A673 (cell line): ENCODE measurements at places on chromosomes 5 and 9. TPM values are rescaled to one million over a fixed set of nuclear protein-coding genes. Genes with fewer than 3 reads are reported as not detected.

DNA sequence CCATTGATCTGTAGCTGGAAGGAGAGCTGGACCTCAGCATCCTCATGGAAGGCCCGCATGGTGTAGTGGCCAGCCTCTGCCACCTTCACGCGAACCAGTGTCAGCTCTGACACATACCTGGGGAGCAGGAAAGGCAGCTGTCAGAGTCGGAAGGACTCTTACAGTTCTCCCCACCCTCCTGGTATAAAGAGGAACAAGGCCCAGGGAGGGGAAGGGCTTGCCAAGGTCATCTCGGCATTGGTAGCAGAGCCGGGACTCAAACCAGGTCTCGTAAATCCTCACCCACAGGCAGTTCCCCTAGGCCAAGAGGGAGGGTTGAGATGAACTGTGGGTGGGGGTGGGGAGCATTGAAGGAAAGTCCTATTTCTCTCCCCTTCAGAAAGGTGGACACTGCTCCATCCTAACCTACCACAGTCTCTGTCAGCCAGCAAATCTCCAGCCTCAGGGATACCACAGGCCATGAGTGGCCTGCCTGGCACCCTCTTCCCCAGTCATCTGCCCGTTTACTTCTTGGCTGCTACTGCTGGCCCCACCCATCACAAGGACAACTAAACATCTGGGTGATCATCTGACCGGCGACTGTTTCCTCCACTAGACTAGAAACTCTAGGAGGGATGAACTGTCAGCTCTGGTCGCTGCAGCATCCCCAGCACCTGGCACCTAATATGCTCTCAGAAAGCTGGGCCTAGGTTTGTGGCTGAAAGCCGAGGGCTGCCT lies 23.5 kb downstream of the PDGFRB start:
- H3K4me3 ChIP-seq = no peak overlapping the region
- H3K4me1 ChIP-seq = peaks cover 1% of the 10 kb centered on the region
- H3K27ac ChIP-seq = no peak overlapping the region
- H3K36me3 ChIP-seq = peaks cover 11% of the 10 kb centered on the region

- no peaks in the 10 kb centered on the region for H3K36me3 ChIP-seq
- H3K27ac ChIP-seq = no peak overlapping the region
- no peak overlapping the region for H3K4me3 ChIP-seq
- no peaks in the 10 kb centered on the region for H3K27me3 ChIP-seq
- no peaks in the 10 kb centered on the region for H3K4me1 ChIP-seq
- DNase-seq = peak; percentile 4
Measured at GRCh38 chr9:20914556-20914955, 116.9 kb downstream of the HACD4 start.

GRCh38 chr5:146399481-146399880 lies 47.7 kb upstream of the TCERG1 start:
- no peak overlapping the region for H3K4me3 ChIP-seq
- H3K4me1 ChIP-seq = no peaks in the 10 kb centered on the region
- H3K27ac ChIP-seq = no peak overlapping the region
- no peaks in the 10 kb centered on the region for H3K36me3 ChIP-seq
- peaks cover 5% of the 10 kb centered on the region for H3K27me3 ChIP-seq

GRCh38 chr5:1515921-1516571 lies 7.7 kb downstream of the LPCAT1 start:
- H3K36me3 ChIP-seq = peaks cover 18% of the 10 kb centered on the region
- H3K27ac ChIP-seq = peak overlapping the region; percentile 56
- H3K4me1 ChIP-seq = peaks cover 6% of the 10 kb centered on the region

THOC3 gene
- 63.0 and 67.0 TPM in 2 replicates for total RNA-seq

GRCh38 chr9:104027295-104027694 lies 66.8 kb upstream of the SMC2 start:
- no peaks in the 10 kb centered on the region for H3K27me3 ChIP-seq
- no peak overlapping the region for H3K4me3 ChIP-seq
- no peaks in the 10 kb centered on the region for H3K36me3 ChIP-seq
- DNase-seq = no peak
- no peaks in the 10 kb centered on the region for H3K4me1 ChIP-seq

FGF18 gene
- 0.90 and 1.3 TPM in 2 replicates for total RNA-seq

DENND1A gene
- 12.0 and 16.7 TPM in 2 replicates for total RNA-seq

DNA sequence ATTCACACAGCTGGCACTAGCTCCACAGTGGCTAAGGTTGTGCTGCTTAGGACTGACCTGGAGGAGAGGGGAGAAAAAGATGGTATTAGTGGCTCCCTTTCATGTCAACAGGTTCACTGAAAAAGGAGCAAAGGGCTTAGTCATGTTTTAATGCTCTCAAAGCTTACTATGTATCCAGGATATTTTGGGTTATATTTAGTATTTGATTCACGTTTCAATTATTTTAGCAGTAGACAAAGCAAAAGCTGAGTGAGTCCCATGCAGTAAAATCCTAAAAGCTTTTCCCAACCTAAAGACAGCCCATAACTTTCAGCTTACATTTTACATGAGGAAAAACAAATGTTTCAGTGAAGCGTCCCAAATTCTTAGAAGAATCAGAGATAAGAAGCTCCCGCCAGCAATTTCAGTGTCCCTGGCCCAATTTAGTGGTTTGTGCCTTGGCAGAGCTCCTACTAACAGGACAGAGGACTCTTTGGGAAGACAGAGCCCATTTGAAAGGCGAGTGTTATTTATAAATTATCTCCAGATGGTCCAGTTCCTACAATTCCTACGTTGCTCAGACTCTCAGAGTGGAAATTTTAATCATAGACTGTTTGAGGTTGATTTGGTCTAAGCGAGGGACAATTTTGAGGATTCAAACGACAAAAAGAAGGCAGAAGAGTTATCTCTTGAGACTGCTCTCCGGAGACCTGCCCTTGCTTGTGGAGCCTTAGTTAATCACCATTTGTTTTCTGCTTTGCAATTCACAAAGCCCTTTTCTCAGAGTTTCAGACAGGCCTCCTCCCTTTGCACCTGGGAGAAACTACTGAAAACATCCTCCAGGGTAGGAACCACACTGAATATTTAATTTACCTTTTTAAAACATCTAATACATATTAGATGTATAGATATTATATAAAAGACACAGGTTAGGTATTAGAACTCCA lies 225.0 kb upstream of the ANKRD55 start:
- no peaks in the 10 kb centered on the region for H3K27me3 ChIP-seq
- H3K4me3 ChIP-seq = no peak overlapping the region
- no peak overlapping the region for H3K27ac ChIP-seq
- DNase-seq = no peak
- no peaks in the 10 kb centered on the region for H3K4me1 ChIP-seq
- no peaks in the 10 kb centered on the region for H3K36me3 ChIP-seq

FAM221B gene
- total RNA-seq = not detected in 2 replicates

GRCh38 chr5:156380848-156381247 lies 53.9 kb downstream of the SGCD start:
- H3K4me3 ChIP-seq = no peak overlapping the region
- no peaks in the 10 kb centered on the region for H3K4me1 ChIP-seq
- no peak overlapping the region for H3K27ac ChIP-seq
- no peak for DNase-seq
- no peaks in the 10 kb centered on the region for H3K27me3 ChIP-seq

DNA sequence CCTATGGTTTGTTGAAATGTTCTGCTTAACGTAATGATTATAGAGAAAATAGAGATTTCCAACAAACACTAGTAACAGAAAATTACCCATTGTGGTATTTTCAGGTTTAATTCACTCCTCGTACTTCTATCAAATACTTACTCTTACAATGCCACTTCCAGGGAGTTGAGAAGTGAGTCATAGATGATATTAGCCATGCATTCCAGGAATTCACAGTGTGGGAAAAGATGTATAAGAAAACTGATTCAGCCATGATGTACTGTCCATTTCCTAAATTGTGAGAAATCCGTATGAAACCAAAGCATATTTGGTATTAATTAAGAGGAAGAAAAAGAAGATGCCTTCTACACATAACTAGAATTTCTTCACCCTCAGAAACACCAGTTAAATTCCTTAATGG lies 1854.6 kb upstream of the WWC1 start:
- DNase-seq = peak; percentile 4
- H3K4me3 ChIP-seq = no peak overlapping the region
- no peak overlapping the region for H3K27ac ChIP-seq
- H3K4me1 ChIP-seq = no peaks in the 10 kb centered on the region
- no peaks in the 10 kb centered on the region for H3K27me3 ChIP-seq
- no peaks in the 10 kb centered on the region for H3K36me3 ChIP-seq

PCDHGC3 gene
- total RNA-seq = 103 and 112 TPM in 2 replicates

DNA sequence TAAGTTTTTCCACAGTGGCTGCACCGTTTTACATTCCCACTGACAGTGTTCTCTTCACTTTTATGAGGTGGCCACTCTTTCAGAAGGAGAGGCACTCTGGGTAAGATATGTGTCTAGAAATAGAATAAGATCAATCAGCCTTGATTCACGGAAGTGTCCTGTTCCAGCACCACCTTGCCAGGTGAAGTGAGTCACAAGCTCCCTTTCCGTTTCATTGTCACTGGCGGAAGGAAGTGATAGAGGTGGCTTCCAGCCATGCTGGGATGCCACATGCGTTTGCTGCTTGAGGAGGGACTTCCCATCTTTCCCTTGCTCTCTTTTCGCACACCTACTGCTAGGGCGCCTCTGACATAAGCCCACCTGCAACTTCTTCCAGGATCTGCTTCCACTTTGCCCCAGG lies 217.1 kb downstream of the PIK3R1 start:
- H3K4me3 ChIP-seq = no peak overlapping the region
- no peaks in the 10 kb centered on the region for H3K36me3 ChIP-seq
- H3K4me1 ChIP-seq = peaks cover 6% of the 10 kb centered on the region
- DNase-seq = no peak
- no peaks in the 10 kb centered on the region for H3K27me3 ChIP-seq

GRCh38 chr5:57524348-57525060 lies 41.9 kb upstream of the ACTBL2 start:
- no peak overlapping the region for H3K4me3 ChIP-seq
- DNase-seq = no peak
- H3K36me3 ChIP-seq = no peaks in the 10 kb centered on the region
- H3K4me1 ChIP-seq = no peaks in the 10 kb centered on the region
- no peak overlapping the region for H3K27ac ChIP-seq

TNC gene
- total RNA-seq = 202 and 206 TPM in 2 replicates

- no peaks in the 10 kb centered on the region for H3K27me3 ChIP-seq
- H3K36me3 ChIP-seq = peaks cover 11% of the 10 kb centered on the region
- peak overlapping the region; percentile 87 for H3K27ac ChIP-seq
- H3K4me1 ChIP-seq = no peaks in the 10 kb centered on the region
Measured at GRCh38 chr5:179858241-179858585, 404 bp downstream of the MRNIP start.
